ENCODE measurements at places on chromosomes 13 and 19.
A peak's percentile ranks its signal among the peaks of the same experiment; 100 is the strongest.

DNA sequence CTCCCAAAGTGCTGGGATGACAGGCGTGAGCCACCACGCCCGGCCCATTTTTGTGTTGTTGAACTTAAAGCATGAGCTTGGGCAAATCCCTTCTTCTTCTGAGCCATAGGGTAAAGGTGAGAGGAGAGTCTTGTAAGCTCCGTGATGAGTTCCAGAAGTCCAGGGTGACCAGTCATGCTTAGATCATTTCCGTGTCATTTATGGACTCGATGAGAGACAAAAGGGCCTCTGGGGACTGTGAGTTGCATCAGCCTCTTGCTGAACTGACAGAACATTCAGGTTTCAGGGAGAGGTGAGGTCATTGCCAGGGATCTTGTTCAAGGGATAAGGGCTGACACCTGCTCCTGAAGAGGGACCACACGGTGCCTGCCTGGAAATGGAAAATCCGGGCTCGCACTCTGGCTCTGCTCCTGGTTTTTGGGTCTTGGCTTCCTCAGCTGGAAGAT is 53.6 kb downstream of the GADD45B start:
- peak; percentile 34 for DNase-seq

DNA sequence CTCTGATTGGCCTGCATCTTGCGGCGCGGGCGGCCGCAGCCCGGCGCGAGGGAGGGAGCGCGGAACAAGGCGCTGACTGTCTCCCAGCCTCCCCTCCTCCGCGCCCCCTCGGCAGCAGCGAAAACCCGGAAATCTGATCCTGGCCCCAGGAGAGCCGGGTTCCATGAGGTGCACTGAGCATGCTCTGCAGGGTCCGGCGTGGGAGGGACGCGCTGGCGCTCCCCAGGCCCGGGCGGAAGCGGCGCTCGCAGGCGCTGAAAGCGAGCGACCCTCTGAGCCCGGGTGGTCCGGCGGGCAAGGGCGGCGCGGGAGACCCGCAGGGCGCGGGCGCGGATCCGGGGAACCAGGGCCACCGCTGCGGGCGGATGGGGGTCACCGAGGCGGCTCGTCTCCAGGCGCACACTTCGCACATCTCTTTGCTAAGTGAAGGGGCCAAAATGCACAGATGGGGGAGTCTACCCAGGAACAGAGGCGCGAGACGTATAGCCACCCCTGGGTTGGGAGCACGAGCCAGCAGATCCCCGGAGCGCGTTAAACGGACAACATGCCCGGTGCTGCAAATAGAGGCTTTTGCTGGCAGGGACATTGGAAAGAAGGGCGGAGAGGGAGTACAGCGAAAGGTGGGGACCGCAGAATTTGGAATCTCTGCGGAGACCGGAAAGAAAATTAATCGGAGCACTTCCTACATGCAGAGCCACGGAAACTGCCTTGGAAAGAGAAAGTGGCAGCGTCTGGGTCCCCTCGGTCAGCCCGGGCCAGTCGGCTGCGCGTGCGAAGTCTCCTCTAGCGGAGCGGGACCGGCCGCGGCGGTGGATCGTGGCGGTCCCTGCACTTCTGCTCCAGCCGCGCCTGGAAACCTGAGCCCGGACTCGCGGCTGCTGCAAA is 510 bp upstream of the PCDH9 start:
- DNase-seq = peak; percentile 77

DNA sequence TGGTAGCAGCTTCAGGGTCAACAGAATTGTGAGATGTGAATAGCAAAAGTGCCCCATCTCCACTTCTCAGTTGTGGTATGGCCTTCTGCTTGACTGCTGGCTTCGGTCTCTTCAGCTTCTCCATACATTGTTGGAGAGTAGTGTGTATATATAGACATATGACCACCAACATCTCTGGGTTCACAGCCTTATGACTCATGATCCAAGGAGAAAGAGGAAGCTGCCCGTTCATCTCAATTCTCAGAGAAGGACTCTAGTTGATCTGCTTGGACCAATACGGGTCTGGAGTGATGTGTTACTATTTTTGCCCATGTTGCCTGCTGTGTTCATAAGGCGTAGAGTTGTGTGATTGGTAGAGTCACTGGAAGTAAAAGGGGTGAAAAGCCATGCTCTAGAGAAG is 3.6 kb upstream of the COMMD6 start:
- DNase-seq = no peak

DNA sequence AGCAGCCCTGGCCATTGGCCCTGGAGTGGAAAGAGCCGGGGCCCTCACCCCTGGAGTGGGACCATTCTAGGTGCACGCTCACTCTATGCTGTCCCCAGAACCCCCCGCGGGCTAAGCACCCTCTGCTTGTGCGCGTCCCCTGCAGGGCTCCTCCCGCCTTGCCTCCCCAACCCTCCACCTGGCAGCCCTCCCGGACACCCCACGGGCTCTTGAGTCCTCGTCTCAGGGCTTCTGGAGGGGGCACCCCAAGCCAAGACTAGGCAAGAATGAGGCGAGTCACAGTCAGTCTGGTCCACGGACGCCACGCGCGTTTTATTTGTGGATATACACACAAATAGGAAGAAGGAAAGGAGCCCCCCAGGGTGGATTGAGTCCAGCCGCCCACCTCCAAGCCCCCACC is 7.0 kb upstream of the TMEM161A start:
- no peak for DNase-seq

DNA sequence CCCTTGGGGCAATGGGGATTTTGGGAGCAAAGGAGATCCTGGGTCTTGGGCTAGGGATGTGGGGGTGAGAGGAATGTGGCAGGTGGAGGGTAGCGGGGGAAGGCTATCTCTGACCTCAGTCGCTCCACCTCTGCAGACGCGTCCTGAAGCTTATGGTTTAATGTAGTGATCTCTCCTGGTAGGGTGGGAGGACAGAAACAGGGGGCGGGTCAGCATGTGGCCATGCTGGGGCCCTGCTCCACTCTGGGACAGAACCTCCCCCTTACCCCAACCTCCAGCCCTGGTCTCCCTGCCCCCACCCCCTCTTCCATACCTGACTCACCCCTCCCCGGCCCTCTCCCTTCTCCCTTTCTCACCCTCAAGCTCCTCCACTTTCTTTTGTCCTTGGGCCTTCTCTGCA is 1.4 kb downstream of the BST2 start:
- no peak for DNase-seq

- no peak for DNase-seq
These were observed 110.1 kb upstream of the UQCRFS1 start for GRCh38 chr19:29323021-29323430.

DNA sequence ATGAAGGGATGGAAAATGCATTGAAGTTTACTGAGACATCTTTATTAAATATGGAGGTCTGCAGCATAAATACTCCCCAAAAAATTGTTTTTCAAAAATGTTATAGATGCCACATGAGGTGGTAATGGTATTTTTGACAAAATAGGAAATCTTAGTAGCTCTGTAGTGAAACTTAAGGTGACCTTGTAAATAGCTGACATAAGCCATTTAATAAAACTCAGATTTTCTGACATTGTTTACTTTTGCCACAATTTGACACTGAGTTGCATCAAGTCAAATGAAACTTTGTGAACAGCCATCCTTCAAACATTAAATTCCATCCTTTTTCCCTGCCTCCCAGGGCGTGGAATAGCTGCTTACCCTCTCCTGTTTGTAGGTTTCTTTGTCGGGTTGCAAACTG is 953.1 kb downstream of the PCDH17 start:
- no peak for DNase-seq

GRCh38 chr13:67466569-67466968 is 236.4 kb upstream of the PCDH9 start:
- DNase-seq = no peak

- DNase-seq = no peak
These were observed 7.2 kb downstream of the MED29 start for GRCh38 chr19:39398297-39398864.

- DNase-seq = no peak
These were observed 3.0 kb downstream of the SLC15A1 start for GRCh38 chr13:98749501-98749900.

GRCh38 chr13:89238496-89238895 is 1567.3 kb downstream of the SLITRK5 start:
- DNase-seq = no peak

- no peak for DNase-seq
These were observed 26.8 kb upstream of the CXCL17 start for GRCh38 chr19:42469311-42470235.

DNA sequence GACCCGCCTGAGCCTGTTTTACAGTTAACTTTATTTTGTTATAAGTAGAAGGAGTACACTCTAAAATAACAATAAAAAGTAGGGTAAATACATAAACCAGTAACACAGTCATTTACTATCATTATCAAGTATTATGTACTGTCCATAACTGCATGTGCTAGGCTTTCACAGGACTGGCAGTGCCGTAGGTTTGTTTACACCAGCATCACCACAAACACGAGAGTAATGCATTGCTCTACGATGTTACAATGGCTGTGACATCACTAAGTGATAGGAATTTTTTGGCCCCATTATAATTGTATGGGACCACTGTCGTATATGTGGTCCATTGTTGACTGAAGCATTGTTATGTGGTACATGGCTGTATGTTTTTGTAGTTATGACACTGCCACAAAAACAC is 41.3 kb upstream of the SLC7A9 start:
- DNase-seq = no peak

GRCh38 chr13:24005755-24006281 is 108.5 kb upstream of the C1QTNF9B start:
- no peak for DNase-seq

DNA sequence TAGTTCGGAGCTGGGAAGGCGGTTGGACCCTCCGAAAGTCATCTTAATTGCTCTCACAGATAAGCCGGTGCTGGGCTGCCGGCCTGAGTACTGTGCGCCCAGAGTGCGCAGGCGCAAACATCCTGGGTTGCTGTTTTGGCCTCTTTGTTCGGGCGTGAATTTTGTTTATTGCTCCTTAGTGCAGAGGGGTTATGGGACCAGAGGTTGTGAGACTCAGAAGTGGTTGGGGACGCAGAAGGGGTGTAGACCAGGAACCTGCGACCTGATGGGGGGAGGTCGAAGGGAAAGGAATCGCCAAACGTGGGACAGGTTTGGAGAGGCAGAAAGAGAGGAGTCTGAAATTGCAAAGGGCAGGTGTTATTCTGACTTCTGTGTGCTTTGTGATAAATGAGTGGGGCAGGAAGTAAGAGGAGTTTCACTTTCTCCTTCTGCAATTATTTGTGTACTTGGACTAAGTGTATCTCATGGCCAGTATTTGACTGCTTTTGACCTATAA is 607 bp upstream of the ZNF566 start:
- no peak for DNase-seq

DNA sequence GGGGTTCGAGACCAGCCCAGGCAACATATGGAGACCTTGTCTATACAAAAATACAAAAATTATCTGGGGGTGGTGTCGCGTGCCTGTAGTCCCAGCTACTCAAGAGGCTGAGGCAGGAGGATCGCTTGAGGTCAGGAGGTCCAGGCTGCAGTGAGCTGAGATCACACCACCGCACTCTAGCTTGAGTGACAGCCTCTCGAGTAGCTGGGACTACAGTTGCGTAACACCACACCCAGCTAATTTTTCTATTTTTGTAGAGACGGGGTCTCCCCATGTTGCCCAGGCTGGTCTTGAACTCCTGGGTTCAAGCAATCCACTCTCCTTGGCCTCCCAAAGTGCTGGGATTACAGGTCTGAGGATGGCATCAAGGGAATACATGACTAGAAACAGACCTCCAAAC is 30.8 kb upstream of the MUC16 start:
- DNase-seq = no peak

- DNase-seq = no peak
These were observed 290.8 kb downstream of the SHISA2 start for GRCh38 chr13:25761041-25761440.

DNA sequence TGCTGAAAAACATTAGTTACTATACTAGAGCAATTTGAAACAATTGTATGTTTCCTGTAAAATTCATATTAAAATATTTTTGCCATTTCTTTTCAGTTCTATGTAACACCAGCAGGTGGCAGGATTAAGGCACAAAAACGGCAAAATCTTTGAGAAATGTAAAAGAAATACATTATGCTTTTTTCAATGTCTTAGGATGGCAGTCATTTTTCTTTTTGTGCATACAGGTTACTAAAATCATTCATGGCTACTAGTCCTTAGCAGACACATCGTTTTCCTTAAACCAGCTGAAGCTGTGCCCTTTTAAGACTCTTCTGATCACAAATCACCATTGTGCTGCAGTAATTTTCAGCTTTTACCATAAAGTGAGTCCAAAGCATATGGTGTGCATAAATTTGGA is 800.7 kb upstream of the SLITRK5 start:
- no peak for DNase-seq

- DNase-seq = no peak
These were observed 99.4 kb upstream of the ZNF507 start for GRCh38 chr19:32246006-32246405.

GRCh38 chr13:75480671-75481175 is 1.2 kb downstream of the TBC1D4 start:
- DNase-seq = no peak

DNA sequence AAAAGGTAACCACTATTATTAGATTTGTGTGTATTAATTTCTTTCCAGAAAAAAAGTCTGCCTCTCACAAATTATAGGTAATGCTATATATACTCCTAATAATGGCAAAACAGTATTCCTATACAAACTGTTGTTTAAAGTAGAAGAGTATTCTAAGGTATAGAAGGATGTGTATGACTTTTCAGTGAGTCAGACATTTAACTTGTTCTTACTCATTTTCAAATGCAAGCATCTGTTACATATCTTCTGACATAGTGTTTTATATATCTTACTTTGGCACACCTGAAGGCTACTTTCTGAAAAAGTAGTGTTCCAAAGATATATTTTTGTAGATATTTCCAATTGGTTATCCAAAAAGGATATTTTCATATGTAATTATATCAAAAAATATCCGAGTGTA is 3.5 kb upstream of the SLITRK5 start:
- no peak for DNase-seq

GRCh38 chr13:50726164-50726563 is 117.3 kb downstream of the DLEU7 start:
- DNase-seq = no peak

GRCh38 chr19:2089727-2090053 is 6.4 kb downstream of the MOB3A start:
- no peak for DNase-seq

GRCh38 chr13:102131246-102131645 is 270.6 kb downstream of the FGF14 start:
- DNase-seq = no peak

GRCh38 chr19:29630655-29631054 is 24.6 kb downstream of the POP4 start:
- no peak for DNase-seq

GRCh38 chr19:56707821-56708220 is 36.3 kb upstream of the ZNF835 start:
- DNase-seq = no peak

GRCh38 chr19:3094601-3095440 is 659 bp downstream of the GNA11 start:
- no peak for DNase-seq

DNA sequence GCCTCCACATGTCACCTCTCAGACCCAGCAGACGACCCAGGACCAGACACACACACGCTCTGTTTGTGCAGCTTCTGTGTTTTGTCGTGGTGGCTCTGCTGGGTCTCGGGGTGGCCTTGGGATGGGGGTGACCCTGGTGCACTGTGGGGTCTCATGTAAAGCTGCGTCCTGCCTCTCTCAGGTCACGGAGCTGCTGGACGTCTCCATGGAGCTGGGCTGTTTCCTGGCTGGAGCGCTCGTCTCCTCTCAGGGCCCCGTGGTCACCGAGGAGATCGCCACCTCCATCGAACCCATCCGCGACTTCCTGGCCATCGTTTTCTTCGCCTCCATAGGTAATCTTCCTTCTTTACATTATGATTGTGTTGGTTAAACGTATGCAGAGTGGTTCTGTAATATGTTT is 45.4 kb upstream of the TFDP1 start:
- no peak for DNase-seq

All from GOT3 (cell line).